ENCODE measurements at places on chromosomes 4 and X. TPM values are rescaled to one million over a fixed set of nuclear protein-coding genes. Genes with fewer than 3 reads are reported as not detected.

GRCh38 chrX:22559506-22559905 is 286.8 kb downstream of the CBLL2 start:
- no peak for DNase-seq

GRCh38 chrX:65602221-65602560 is 65.3 kb upstream of the MSN start:
- no peak for DNase-seq

The HMX1 gene
- not detected for total RNA-seq

GRCh38 chr4:80307183-80307735 is 28.3 kb upstream of the CFAP299 start:
- DNase-seq = no peak

- DNase-seq = peak; percentile 69
These were observed 11.7 kb downstream of the MSN start for GRCh38 chrX:65679071-65679540.

The XAGE1A gene
- total RNA-seq = 1.9 TPM

The MAGEB1 gene
- 5.6 TPM for total RNA-seq
